ENCODE measurements at places on chromosomes 16 and 17.

DNA sequence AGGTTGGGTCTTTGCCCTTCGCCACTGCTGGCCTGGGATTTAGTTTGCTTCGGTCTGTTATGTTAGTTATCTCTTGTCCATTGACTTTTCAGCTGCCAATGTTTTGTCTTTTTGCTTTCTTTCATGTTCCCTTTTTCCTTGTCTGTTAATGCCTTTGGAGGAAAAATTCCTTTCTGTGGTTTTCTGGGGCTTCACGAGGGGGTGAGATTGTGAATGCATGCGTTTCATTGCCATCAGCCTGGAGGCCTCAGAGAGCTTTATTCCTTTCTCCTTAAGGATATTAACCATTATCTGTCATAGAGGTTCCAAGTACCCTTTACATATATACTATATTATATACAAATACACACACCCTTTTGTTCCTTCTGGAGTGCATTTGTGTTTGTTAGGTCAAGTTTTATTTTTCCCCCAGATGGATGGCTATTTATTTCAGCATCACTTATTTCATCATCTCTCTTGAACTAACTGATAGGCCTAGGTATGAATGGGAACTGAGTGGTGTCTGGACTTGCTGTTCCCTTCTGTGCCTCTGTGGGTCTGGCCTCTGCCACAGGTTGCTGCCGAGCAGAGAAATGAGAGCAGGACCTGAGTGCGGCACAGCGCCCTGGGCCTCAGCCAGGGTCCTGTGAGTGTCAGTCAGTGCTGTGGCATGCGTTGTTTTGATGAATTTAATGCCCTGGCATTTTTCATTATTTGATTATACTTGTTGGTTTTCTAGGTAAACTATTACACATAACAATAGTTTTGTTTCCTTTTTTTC lies 193.4 kb downstream of the LGALS9B start:
- no peak for DNase-seq

GRCh38 chr16:79411357-79411756 lies 189.2 kb downstream of the MAF start:
- no peak for DNase-seq

DNA sequence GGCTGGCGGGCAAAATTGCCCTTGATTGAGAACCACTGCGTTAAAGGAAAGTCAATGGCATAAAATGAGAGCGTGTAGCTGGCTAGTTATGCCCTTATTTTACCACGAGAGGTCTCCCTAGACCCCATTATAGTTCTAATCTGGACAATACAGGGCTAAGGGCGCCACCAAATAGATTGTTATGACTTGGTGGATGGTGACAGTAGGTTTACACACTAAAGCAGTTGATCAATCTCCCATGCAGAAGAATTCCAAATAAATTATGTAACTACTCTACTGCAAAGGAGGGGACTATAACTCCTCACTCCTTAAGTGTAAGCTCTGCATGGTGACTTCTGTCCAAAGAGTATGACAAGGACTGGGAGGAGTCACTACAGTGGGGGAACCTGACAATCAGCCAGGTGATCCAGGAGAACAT lies 20.4 kb upstream of the YPEL2 start:
- DNase-seq, result peak; percentile 62

DNA sequence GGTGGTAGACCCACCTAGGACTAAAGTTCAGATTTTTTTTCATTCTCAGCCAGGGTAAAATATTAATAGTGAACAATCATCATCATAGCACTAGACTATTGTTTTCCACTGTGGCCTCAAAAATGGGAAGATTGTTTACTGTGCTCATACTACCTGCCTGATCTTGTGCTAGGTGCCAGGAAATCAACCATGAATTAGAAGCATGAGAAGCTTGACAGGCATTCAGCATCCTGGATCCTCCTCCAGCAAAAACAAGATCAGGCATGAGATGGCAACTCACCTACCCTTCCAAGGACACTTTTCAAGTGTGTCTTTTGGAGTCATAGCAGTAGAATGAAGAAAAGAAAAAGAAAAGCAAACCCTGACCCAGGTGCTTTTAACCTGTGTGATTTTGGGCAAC lies 174.2 kb downstream of the CYLD start:
- DNase-seq, result no peak

DNA sequence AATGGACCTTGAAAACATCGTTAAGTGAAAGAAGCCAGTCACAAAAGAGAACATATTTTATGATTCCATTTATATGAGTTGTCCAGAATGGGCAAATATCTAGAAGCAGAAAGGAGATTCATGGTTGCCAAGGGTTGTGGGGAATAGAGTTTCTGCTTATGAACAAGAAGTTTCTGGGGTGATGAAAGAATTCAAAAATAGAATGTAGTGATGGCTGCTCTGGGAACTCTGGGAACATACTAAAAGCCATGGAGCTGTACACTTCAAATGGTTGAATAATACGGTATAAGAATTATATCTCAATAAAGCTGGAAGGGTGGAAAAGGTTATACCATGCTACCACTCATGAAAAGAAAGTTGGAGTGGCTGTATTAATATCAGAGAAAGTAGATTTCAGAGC lies 18.5 kb downstream of the AKTIP start:
- DNase-seq, result no peak

- DNase-seq, result no peak
Measured at GRCh38 chr16:81189100-81189664, 49.3 kb upstream of the BCO1 start.

DNA sequence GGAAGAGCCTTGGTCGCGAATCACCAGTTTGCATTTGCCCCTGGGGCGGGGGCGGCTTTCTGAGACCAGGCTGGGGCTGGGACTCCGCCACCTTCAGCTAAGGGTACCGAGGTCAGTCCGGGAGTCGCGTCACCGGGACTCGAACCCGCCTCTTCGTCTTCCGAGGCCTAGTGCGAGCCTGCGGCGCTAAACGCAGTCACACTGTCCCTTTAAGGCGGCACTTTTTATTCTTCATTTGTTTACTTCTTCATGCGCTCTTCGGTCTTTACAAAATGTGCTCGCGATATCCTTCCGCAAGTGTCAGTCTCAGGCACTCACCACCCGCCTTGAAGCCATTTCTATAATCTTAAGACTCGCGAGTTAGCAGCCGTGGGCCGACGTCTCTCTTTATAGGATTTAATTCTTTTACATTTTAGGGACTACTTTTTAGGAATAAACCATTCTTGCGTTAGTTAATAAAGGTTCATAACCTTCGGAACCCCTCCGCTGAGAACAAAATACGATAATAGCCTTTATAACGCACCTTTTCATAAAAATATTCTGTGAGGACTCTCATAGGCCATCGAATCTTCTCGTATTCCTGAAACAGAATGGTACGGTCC lies 593 bp upstream of the HEXIM1 start:
- DNase-seq, result peak; percentile 90

GRCh38 chr16:89863741-89864526 lies 9.5 kb upstream of the TCF25 start:
- peak; percentile 82 for DNase-seq

DNA sequence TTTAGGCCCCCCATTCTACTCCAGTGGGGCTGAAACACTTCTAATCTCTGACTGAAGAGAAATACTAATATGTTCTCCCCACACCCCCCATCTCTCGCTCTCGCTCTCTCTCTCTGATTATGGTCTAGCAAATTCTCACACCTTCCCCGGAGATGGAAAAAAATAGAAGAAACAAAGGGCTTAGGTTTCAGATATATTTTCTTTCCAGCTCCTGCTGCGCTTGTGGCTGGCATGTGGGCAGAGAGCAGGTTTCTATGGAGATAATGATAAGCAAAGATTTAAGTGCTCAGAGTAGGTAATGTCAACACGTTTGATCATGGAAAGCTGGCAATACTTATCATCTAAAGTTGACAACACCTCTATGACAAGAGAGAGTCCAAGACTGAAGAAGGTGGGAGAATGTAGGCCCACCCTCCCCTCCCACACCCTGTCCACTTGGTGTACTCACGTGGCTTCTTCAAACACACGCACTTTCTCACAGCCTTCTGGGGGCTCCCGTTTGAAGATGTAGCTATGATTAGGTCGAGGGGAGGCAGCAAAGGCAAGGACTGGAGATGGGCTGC lies 8.0 kb upstream of the SLC35B1 start:
- DNase-seq, result peak; percentile 81

GRCh38 chr16:83458612-83459011 lies 349.2 kb upstream of the HSBP1 start:
- DNase-seq, result no peak

DNA sequence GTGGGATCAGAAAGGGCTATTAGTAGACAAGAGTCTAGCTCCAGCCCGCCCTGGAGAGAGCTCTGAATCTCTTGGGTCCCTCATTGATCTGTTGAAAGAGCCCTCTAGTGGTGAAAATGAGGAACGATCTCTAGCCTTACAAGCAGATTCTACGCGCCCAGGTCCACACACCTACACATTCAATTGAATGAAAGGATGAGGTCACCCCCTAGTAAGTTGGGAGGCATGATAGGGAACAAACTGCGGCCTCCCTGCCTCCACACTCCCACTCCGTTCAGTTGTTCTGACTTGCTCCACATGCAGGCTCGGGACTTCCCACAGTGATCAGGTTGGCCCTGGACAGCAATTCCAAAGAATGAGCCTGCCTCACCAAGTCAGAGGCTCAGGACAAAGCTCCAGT lies 2.9 kb upstream of the CACNG3 start:
- DNase-seq, result peak; percentile 67

- DNase-seq, result no peak
Measured at GRCh38 chr17:57471868-57472368, 215.6 kb downstream of the MSI2 start.

DNA sequence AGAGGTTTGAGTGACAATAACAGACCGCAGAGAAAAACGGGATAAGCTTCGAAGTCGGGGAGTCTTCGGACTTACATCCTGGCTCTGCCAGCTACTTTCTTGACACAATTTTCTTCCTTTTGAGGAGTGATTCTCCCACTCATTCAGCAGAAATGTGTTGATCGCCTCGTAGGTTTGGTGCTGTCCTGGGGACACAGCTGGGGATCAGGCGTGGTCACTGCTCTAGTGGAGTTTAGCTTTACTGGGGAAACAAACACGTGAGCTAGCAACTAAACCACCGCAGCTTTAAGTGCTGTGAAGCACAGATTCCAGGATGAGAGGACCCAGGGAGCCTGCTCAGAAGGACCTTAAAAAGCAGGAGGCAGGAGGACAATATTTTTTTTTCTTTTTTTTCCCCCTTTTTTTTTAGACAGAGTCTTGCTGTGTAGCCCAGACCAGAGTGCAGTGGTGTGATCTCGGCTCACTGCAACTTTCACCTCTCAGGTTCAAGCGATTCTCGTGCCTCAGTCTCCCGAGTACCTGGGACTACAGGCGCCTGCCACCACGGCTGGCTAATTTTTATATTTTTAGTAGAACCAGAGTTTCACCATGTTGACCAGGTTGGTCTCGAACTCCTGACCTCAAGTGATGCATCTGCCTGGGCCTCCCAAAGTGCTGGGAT lies 858 bp downstream of the NUBP1 start:
- no peak for DNase-seq

DNA sequence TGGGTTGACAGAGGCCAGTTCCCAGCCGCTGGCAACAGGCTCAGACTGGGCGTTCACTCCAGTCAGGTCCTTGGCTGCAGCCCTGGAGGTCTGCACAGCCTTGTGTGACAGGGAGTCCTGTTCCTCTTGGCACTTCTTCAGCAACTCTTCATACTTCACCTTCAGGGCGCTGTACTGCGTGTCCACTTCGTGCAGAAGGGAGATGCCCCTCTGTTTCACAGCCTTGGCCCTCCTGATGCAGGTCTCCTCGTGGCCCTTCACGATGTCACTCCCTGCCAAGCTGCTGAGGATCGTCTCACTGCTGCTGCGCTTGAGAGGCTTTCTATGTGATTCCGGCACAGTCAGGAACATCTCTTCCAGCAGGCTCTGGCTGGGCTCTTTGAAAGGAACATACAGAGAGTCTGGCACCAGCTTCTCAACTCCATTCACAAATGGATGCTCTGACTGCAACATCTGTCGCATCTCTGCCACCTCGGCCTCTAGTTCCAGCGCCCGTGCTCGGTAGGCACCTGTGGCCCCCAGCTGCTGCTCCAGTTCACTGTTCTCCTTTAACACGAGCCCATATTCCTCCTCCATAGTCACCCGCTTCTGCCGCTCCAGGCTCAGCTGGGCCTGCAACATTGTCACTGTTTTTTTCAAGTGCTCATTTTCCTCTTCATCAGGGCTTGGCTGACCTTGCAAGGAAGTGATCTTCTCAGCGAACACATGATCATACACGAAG lies 27.2 kb downstream of the CDR2 start:
- DNase-seq, result no peak

GRCh38 chr16:10205688-10206087 lies 23.5 kb upstream of the GRIN2A start:
- DNase-seq, result no peak

Data from activated effector memory CD4-positive, alpha-beta T cell treated with anti-CD3 and anti-CD28 coated beads, Interleukin-2, amount 50 U/mL, for 16 hours (primary cell).